ENCODE measurements at places on chromosomes 2 and 18.

DNA sequence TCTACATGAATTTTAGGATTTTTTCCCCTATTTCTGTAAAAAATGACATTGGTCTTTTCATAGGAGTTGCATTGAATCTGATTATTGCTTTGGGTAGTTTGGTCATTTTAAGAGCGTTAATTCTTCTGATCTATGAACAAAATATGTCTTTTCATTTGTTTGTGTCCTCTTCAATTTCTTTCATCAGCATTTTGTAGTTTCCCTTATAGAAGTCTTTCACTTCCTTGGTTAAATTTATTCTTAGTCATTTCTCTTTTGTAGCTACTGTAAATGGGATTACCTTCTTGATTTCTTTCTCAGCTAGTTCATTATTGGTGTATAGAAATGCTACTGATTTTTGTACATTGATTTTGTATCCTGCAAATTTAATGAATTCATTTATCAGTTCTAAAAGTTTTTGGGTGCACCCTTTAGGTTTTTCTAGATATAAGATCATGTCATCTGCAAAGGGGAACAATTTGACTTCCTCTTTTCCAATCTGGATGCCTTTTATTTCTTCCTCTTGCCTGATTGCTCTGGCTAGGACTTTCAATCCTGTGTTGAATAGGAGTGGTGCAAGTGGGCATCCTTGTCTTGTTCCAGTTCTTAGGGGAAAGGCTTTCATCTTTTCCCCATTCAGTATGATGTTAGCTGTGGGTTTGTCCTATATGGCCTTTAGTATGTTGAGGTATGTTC is 36.6 kb upstream of the AAK1 start:
- DNase-seq = no peak

GRCh38 chr18:52160636-52161035 is 179.4 kb upstream of the DCC start:
- DNase-seq = no peak

DNA sequence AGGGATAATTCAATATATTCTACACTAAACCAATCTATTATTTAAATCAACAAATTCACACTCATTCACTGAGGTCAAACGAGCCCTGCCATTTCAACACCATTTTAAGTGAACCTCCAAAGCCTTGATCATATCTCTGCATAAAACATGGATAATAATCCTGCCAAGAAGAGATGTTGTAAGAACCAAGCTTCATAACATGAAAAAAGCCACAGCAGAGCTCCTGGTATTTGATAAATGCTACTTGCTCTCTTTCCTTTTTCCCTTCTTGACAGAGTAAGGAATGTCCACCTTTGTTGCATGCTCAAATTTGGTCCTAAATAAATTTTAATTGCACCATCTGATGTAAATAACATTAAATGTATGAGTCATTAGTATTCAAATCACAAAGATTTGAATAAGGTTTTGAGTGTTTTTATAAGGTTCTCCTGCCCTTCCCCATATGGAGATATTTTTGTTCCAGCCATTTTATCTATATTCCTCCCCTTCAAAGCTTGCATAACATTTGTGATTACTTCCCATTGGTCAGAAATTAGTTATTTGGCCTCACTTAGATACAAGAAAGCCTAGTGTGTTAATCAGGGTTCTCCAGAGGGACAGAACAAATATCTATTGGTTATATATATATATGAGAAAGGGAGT is 318.8 kb downstream of the RND3 start:
- DNase-seq = no peak

DNA sequence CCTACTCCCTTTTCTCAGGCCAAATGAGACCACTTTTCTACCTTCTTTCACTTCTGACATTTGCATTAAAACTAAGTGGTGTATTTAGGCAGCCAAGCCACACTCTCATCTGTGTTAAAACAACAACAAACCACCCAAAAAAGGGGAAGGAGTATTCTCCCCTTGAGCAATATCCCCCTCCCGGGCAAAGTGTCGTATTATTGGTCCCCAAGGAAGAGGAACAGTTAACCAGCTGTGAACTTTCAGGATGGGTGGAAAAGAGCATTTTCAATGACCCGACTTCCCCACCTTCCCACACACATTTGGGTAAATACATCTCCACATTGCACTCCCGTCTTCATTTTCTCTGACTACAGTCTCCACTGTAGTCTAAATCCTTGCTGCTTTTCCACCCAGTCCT is 44.3 kb downstream of the FEZ2 start:
- DNase-seq = no peak

DNA sequence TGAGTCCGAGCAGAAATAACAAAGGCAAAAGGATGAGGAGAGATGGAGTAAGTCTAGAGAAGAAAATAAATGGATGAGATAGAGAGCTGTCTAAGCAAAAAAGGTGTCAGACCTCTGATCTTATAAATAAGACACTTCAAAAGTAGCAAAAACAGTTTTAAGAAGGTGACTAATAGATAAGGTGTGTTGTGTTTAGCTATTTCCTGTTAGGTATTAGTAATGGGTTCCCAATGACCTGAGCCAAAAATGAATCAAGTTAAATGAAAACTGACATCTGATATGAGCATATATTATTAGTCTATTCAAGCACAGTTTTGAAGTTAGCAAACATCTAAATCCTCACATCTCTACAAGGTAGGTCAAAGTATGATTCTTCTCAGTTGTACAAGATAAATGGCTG is 10.6 kb downstream of the SUPT7L start:
- no peak for DNase-seq

DNA sequence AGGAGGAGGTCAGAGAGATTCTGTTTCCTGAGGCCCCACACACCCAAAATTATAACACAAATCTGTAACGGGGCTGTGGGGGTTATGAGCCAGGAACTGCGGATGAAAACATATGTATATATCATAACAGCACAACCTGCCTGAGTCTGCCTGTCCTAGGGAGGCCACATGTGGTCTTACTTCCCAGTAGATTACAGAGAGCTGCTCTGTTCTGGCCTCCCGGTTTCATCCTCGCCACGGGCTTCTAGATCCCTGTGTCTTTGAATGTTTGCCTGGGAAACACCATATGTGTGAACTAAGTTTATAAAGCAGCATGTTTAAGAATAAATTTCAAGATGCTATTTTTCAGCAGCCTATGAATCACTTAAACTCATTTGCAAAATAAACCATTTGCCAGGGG is 124.0 kb downstream of the TMEM200C start:
- DNase-seq = no peak

- DNase-seq = no peak
Observed at GRCh38 chr2:193446967-193447366, 1252.2 kb upstream of the TMEFF2 start.

DNA sequence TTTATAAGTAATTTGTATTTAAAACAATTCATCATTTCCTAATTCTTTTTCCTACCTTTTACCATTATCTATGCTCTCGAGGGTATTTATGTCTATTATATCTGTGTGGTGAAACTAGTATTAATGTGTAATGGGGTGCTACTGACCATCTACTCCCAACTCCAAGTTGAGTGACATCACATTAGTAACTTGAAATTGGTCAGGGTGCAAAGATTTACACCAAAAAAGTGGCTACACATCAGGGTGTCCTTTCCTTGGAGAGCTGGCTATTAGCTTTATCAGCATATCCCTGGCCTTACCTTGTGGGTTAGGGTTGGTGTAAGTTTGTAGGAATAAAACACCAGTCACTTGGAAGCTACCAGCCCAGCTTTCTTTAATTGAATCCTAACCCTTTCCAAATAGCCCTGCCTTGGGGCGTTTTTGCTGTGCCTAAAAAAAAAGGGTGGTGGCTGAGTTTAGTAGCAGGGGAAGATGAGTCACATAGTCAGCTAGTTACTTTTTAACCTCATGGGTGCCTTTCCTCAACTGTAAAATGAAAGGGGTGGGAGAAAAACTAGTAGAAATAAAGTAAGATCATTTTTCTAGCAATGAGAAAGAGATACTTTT is 14.0 kb downstream of the ANXA4 start:
- no peak for DNase-seq

GRCh38 chr2:215870088-215870490 is 143.3 kb downstream of the MREG start:
- no peak for DNase-seq

DNA sequence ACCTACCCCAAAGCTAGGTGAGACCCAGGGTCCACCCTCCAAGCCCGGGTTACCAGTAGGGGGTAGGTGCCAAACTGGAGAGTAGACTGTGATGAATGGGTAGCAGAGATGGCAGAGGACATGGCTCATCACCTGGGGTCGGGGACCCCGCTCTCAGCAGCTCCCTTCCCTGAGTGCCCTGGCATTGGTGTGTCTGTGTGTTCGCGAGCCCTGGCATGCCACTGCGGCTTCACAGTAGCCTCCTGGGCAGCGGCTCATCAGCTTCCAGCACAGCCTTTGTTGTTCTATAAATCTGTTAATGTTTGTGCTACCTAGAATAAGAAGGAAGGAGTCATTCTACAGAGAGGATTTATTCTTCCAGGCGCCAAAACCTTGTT is 62.6 kb upstream of the ALPP start:
- no peak for DNase-seq

DNA sequence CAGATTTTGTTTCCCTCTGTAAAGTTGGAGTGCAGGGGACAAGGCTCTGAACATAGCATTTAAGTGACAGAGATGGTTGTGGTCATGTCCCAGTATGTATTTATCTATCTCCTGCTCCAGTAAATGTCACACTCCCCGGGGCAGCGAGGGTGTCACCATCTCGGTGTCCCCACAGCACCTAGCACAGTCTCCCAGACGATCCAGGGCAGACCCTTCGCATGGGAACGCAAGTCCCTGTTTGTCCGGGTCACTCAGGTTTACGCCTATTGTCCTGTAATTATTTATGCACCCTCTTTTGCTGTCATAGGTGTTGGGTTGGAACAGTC is 12.6 kb upstream of the NTSR2 start:
- DNase-seq = no peak

GRCh38 chr2:149169656-149170055 is 131.2 kb downstream of the LYPD6B start:
- DNase-seq = no peak

DNA sequence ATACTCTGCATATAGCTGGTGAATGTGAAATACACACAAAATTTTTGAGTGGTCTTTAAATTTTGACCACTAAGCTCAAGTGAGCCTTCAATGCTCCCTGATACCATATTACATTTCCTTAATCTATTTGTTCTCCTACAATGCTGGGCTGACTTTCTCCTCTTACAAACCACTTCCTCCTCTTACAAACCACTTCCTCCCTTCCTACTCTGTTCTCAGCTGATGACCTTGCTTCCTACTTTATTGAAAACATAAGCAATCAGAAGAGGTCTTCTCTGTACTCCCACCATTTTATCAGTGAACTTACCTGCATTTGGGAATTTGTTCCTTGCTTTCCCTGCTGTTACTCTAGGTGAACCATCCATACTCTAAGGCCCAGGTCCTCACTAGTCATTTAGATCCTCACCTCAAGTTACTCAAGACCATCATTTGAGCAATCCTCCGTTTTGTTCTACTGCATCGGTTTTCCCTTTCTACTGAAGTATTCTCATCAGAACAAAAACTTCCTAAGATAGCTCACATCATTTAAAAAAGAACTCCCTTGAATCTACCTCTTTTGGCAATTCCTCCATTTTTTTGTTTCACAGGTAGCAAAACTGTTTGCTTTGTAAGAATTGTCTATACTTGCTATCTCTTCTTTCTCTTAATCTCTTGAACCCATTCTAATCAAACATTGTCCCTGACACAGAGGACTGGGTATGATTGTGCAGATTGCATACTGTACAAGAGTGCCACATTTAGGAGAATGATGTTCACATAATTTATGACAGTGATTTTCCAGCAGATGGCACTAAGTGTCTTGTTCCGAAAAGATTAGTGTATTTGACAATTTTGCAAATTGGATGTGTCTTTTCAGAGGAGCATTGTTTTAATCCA is 96.5 kb downstream of the EPB41L5 start:
- DNase-seq = no peak

GRCh38 chr2:170454471-170455372 is 260.4 kb upstream of the SP5 start:
- DNase-seq = no peak

DNA sequence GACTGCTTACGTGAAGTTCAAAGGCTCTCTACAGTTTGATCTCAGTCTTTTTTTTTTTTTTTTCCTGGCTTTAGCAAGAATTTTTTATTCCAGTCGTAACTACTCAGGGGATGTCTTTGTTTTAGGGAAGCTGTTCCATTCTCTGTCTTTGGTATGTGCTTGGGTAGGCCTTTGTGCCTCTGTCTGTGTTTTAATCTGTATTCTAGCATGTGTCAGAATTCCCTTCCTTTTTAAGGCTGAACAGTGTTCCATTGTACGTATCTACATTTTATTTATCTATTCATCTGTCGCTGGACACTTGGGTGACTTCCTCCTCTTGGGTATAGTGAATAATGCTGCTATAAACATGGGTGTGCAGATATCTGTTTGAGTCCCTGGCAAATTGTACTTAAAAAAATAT is 42.6 kb downstream of the MYO1B start:
- DNase-seq = no peak

DNA sequence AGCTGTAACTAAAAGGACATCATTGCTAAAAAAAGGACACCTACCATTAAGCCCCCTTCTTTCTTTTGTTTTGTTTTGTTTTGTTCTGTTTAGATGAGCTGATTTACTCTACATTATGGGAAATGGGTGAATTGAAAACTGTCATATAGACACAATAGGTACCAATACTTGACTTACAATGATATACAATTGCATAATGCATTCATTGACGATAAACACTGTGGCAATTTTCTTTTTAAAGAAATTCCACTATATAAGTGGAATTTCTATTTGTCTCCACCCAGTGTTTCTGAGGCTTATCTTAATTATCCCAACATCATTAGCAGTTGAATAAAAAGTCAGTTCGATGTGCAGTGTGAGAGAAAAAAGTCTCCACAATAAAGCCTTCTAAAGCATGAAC is 282.1 kb downstream of the BCL2 start:
- DNase-seq = no peak

DNA sequence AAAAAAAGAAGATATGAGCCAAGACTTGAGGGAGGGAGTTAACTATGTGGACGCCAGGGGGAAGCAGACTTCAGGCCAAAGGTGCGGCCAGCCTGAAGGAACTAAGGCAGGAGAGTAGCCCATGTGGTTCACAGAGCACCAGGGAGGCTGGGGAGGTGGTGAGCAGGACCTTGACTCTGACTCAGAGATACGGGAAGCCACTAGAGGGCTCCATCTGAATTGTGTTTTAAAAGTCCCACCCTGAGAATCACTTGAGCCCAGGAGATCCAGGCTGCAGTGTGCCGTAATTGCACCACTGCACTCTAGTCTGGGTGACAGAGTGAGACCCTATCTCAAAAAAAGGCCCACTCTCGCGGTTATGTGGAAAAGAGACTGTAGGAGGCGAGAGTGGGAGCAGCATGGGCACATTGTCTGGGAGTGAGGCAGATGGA is 12.3 kb downstream of the CEP192 start:
- no peak for DNase-seq

GRCh38 chr2:57884281-57884680 is 162.3 kb upstream of the VRK2 start:
- no peak for DNase-seq
